GM12865 (cell line): ENCODE measurements at places on chromosomes 11 and 22.

DNA sequence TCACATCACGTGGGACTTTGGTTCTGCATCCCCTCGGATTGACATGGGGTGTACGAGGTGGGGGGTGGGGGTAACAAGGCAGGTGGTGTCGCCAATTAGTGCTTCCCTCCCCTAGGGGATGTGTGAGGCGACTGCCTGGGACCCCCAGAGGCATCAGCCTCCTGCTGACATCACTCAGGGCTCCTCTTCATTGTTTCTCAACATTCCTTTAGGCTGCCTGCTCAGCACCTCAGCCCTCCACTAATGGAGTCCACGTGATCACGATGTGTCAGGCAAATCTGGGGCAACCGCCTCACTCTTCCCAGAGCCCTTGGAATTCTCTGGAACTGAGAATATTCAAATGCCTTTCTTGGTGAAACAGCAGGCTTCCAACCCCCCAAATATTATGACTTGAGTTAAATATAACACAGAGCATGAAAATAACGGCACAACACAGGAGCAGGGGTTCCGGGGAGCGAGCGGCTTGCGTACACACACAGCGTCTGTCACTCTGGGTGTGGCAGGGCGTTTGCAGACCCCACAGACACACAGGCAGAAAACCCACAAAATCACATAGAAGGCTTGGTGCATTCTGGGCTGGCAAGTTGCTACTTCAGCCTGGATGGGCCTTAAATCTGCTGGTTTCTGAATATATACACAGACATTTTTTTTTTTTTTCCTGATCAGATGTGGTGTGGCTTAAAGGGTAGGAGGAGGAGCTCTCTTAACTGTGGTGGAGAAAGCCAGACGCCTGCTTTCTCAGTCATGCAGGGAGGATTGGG is 170.1 kb upstream of the CADM1 start:
- no peak for DNase-seq

DNA sequence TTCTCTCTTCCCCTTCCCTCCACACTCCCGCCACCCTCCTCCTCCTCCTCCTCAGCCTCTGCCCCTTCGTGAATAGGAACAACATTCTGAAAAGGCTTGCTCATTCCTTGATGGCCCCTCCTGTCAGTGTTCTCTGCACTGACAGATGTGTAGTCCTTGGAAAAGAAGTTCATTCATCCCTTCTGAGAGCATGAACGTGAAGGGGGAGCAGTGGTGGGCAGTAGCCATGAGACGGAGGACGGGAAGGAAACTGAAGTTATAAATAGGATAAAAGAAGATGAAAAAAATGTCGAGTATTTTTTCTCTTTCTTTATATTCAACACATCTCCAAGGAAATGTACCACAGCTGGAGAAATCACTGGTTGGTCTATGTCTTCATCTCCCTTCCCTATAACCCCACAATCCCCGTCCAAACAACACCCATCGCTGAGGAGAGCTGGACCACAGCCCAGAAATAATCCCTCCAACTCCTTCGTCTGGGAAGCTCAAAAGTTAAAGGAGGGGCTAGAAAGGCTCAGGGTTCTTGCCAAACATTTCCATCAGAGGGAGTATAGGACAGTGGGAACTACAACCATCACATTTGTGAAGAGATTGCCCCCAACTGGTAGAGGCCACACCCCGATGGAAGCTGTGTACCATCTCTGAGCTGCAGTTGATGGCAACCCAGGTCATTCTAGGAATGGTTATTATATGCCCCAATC is 33.5 kb downstream of the ETS1 start:
- DNase-seq = peak; percentile 57

DNA sequence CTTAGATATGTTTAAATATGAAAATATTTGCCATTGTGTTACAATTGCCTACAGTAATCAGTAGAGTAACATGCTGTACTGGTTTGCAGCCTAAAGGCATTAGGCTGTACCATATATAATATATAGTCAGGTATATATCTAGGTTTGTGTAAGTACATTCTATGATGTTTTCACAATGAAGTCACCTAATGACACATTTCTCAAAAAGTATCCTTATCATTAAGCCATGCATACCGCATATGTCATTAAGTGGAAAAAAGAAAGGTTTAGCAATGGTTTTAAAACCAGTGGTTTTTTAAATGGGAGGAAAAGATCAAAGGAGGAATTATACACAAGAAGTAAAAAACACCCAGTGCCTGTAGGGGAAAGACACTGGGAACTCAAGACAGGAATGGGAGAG is 122.7 kb downstream of the RBFOX2 start:
- no peak for DNase-seq

GRCh38 chr11:17714356-17714854 is 5.0 kb upstream of the MYOD1 start:
- DNase-seq = no peak

- no peak for DNase-seq
Measured at GRCh38 chr22:28750471-28750881, 8.6 kb downstream of the HSCB start.

- DNase-seq = no peak
Measured at GRCh38 chr22:36579441-36579840, 50.5 kb upstream of the EIF3D start.

- no peak for DNase-seq
Measured at GRCh38 chr11:114082767-114083181, 23.3 kb downstream of the ZBTB16 start.

DNA sequence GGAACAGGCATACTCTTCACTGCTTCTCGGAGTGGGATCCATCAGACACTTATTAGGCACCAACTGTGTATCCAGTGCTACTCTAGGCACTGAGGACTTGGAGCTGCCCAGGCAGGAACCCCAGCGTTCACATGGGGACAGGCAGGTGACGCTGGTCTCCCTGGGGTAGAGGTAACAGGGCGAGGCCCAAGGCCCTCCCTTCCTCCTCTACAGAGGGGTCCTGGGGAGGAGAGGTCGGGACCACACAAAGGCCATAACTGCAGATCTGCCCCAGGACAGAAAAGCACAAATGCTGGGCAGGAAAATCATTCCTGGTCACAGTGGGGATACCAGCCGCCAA is 262.2 kb downstream of the BRD1 start:
- DNase-seq = no peak

DNA sequence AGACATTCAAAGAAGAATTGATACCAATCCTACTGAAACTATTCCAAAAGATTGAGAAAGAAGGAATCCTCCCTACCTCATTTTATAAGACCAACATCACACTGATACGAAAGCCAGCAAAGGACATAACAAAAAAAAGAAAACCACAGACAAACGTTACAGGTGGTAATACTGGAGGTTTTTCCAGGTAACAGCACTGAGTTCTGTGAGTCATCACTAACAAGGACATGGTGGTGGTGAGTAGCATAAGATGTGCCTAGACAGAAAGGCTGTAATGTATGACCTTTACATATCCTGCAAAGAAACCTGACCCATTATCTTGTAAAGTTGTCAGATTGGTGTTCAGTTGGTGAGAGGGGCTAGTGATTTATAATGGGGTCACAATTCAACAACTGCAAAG is 15.3 kb downstream of the OR9G1 start:
- DNase-seq = no peak

DNA sequence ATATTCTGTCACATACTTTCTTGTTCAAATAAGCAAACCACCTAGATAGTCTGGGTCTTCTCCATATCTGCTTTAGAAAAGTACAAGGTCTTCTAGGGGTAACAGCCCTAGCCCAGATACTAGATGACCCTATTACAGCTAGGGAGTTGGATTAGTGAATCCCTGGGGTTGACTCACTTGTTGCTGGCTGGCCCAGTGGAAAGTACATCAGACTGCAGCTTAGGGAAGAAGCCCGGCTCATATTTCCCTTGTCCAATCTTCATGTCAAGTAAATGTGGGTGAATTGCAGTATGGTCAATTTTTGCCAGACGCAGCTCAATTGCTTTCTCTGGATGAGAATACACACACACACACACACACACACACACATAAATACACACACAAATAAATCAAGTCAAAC is 79.1 kb upstream of the SCUBE2 start:
- no peak for DNase-seq

GRCh38 chr11:113587308-113587739 is 112.1 kb upstream of the DRD2 start:
- peak; percentile 58 for DNase-seq

GRCh38 chr22:43273902-43274484 is 69.2 kb downstream of the SCUBE1 start:
- DNase-seq = peak; percentile 81

DNA sequence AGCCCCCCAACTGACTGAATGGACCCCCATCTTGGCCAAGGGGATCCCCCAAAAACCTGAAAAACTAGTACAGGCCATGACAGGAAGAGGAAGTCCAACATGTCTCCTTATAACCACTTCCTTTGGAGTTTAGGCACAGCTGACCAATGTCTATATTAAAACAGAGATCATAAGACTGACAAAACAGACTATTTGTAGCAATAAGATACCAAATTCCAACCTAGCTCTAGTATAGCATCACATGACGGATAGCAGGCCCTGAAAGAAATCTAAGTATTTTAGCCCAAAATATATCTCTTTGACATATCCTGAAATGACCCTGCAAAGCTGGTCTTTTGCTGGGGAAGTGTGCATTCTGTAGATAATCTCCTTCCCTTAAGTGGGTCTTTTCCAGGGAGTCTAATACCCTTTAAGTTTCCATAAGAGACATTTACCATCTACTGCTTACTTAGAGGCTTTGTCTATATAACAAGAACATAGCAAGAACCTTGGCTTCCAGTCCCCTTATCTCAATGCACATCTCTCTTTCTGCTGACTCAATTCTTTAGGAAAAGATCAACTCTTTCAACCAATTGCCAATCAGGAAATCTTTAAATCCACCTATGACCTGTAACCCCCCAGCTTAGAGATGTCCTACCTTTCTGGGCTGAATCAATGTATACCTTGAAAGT is 34.9 kb upstream of the ACER3 start:
- no peak for DNase-seq

- DNase-seq = no peak
Measured at GRCh38 chr22:39494471-39495120, 7.5 kb upstream of the MIEF1 start.

DNA sequence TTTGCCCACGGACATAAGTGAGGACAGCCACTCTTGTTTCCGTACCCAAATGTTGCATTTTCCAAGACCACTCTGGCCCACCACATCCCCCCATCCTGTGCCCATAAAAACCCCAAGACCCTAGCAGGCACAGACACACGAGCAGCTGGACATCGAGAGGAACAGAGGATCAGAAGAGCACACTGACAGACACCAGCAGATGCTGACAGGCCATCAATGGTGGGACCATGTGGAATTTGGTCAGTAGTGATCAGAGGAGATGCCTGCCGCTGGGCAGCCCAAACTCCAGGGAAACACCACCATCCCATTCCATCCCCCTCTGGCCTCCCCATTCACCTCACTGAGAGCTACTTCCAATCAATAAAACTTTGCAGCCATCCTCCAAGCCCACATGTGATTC is 87.0 kb downstream of the DLG2 start:
- no peak for DNase-seq

DNA sequence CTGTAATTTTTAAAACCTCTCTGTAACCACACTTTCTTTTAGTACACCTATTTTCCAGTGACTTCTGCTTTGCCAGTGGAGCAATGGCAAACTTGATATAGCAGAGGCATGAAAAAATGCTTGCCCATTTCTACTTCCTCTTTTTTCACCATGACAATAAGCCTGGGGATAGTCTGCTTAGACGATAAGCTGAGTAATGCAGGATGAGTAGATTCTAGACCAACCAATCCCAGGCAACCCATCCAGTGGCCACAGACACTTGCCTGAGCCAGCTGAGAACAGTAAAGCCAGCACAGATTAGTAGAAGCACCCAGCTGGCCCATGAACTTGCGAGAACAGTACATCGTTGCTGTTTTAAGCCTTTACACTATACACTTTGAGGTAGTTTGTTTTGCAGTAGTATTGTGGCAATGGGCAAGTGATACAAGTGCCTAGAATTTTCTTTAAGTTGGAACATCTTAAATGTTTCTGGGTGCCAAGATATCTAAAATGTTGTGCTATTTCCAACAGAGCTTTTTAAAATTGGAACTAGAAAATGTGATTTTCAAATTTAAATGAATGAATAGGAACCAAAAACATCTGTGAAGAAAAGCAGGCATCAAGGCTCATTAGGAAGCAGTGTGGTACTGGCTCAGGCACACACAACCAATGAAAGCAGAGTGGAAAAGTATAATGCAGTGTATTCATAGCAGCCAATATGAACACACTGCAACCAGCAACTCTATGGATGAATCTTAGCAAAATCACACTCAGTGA is 37.7 kb downstream of the DDI1 start:
- peak; percentile 45 for DNase-seq

DNA sequence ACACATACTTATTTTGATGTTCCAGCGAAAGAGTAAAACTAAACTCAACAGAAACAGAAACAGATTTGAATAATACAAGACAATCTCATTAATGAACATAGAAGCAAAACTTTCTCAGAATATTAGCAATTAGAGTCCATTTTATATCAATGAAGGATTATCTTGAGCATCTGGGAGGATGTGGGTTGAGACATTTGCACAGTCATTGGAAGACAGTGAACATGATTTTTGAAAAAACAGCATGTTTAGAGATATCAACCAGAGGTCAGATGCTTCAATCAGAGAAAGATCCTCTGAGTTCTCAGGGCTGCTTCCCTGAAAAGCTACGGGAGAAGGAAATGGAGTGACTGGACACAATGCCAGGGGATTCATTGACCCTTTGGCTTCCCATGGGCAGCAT is 35.9 kb upstream of the VPREB1 start:
- DNase-seq = no peak

DNA sequence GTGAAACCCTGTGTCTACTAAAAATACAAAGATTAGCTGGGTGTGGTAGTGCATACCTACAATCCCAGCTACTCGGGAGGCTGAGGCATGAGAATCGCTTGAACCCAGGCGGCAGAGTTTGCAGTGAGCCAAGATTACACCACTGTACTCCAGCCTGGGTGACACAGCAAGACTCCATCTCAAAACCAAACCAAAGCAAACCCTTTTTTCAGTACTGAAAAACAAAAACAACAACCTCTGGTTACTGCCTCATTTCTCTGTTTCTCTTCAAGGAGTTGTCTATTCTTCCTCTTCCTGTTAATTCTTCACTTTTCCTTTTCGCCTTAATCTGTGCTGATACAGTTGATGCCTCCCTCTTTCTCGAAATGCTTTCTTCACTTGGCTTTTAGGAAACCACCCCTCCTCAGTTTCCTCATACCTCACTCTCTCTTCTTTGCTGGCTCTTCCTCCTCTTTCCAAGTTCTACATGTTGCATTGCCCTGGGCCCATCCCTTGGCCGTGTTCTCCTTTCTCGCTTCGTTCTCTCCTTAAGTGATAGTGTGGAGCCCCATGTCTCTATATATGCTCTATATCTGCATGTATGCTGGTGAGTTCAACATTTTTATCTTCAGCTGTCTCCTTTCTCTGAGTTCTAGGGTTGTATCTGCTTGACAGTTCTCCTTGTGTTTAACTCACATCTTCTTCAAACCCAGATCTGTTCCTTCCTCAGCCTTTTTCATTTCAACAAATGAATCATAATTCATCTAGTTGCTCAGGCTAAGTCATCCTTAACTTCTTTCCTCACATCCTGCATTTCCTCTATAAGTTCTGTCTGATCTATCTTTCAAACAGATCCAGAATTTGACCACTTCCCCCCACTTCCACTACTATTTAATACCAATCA is 37.1 kb downstream of the NUCB2 start:
- no peak for DNase-seq
